ENCODE measurements at places on chromosomes 11 and 22. TPM values are rescaled to one million over a fixed set of nuclear protein-coding genes. Genes with fewer than 3 reads are reported as not detected.

C22orf31 gene
- not detected for total RNA-seq

OR51E2 gene
- not detected for total RNA-seq

GPHA2 gene
- total RNA-seq: not detected

SEZ6L gene
- total RNA-seq: not detected

OR2D2 gene
- not detected for total RNA-seq

NECTIN1 gene
- 9.7 TPM for total RNA-seq

TANGO2 gene
- total RNA-seq: 10.8 TPM

Measured in A549 treated with GW870086 at 1 μM for 4 hours (cell line).